ENCODE measurements at places on chromosomes 12 and 14.

DNA sequence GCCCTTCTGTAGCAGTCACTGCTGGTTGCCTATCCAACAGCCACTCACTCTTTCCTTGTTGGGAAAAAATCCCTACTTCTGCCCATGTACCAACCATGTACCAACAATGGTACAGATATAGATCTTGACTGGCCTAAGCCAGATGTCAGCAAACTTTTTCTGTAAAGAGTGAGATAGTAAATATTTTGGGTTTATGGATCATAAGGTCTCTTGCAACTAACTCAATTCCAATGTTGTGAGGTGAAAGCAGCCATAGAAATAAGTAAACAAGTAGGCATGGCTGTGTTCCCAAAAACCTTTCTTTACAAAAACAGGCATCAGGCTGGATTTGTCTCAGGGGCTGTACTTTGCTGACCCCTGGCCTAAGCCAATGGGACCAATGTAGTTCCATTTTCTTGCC is 73.5 kb downstream of the ARMH4 start:
- no peak for DNase-seq

GRCh38 chr12:66945189-66945817 is 266.4 kb upstream of the GRIP1 start:
- DNase-seq = no peak

- peak; percentile 41 for DNase-seq
These were observed 640 bp downstream of the ARMH4 start for GRCh38 chr14:58151133-58152013.

GRCh38 chr14:89899291-89899690 is 55.2 kb downstream of the EFCAB11 start:
- no peak for DNase-seq

GRCh38 chr14:20501346-20501745 is 4.0 kb upstream of the RNASE10 start:
- DNase-seq = no peak

- no peak for DNase-seq
These were observed 55.4 kb downstream of the FAR2 start for GRCh38 chr12:29204521-29204920.

GRCh38 chr12:51417826-51418225 is 6.8 kb upstream of the SLC4A8 start:
- no peak for DNase-seq

DNA sequence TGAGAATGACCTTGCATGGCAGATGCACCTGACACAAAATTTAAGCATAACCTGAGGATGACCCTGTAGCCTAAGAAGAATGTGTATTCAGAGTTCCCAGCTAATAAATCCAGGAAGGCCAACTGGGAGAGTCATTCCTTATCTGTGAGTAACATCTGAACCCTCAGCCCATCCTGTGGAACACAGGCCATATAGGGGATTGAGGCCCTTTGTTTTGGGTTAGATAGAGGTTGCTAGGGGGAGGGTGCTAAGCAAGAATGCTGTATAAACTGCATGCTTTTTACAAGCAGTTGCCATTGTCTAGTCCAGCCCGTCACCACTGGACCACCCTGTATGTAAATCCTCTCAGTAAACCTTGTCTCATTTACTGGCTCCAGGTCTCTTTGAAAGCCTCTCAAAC is 77.0 kb downstream of the BICD1 start:
- no peak for DNase-seq

DNA sequence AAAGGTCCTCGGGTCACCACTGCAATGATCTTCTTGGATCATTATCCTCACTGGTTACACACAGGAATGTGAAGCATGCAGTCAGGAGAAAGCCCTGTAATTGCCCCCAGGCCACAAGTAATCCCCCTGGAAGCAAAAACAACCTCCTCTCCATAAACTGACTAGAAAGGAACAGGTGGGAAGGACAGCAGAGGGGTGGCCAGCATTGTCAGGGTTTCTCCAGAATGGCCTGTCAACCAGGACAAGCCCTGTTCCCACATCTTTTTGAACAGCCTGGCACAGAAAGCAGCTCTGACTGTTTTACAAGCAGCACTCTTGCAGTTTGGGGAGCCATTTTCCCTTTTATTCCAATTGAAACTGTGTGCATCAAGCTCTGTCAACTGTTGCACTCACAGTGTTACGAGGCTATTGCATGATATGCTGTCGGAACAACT is 36.1 kb downstream of the TMCC3 start:
- no peak for DNase-seq

DNA sequence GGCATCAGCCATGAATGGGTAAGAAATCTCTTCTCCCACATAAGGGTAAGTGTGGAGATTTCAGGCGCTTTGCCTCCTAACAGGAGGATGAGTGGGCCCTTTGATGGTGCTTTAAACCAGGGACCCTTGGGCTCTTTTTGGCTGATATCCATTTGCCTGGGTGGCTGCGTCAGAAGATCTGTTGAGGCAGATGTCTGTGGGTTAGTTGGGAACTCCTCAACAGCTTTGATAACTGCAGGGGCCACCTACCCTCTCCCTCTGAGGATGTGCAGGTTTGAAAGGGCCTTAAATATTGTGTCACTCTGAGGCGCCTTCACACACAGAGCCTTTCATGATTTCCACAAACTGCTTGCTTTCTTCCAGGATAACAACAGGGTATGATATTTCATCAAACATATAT is 210.7 kb downstream of the PPM1H start:
- no peak for DNase-seq

DNA sequence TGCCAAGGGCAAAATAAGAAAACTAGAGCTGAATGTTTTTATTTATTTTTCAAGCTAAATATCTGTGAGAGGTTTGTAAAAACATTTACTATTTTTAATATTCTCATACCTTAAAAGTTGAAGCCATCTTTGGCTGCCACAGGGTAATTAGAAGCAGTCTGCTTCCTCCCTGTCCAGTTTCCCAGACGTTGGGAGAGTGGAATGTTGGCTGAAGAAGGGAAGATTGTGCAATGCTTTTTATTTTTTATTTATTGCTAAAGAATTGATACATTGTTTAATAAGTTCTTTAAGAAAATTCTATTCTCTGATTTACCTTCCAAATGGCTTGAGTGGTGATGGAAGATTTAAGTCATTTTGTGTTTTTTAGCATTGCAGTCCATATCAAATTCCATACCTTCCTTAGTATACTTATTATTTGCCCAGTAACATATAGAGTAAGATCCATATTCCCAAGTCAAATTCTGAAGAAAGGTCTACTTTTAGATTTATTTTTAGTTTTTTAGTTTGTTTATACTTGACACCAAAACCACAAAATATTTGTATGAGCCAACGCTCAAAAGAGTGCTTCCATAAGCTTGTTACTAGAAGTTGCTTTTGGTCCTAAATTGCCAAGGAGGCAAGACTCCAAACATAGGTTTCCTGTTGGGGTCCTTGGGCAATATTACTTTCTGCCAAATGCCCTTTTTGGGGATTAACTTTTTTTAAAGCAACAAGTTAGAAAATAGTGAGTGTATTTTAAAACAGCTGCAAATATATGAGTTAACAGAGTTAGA is 124.0 kb upstream of the CPM start:
- DNase-seq = no peak

- peak; percentile 57 for DNase-seq
These were observed 148.7 kb downstream of the SMOC1 start for GRCh38 chr14:70027785-70028428.

GRCh38 chr12:52041695-52042123 is 9.5 kb upstream of the NR4A1 start:
- DNase-seq = no peak

DNA sequence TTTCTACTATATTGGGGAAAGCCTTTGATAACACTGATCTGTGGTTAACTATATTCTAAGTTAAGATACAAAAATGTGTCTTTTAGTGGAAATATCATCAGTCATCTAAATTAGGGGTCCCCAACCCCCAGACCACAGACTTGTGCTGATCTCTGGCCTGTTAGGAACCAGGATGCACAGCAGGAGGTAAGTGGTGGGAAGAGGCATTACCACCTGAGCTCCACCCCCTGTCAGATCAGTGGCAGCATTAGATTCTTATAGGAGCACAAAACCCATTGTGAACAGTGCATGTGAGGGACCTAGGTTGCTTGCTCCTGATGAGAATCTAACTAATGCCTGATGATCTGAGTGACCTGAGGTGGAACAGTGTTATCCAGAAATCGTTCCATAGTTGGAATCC is 28.3 kb upstream of the LIN7A start:
- DNase-seq = no peak

GRCh38 chr12:1529228-1529861 is 65.0 kb downstream of the FBXL14 start:
- DNase-seq = no peak

GRCh38 chr14:85531587-85532373 is 1.8 kb downstream of the FLRT2 start:
- no peak for DNase-seq

DNA sequence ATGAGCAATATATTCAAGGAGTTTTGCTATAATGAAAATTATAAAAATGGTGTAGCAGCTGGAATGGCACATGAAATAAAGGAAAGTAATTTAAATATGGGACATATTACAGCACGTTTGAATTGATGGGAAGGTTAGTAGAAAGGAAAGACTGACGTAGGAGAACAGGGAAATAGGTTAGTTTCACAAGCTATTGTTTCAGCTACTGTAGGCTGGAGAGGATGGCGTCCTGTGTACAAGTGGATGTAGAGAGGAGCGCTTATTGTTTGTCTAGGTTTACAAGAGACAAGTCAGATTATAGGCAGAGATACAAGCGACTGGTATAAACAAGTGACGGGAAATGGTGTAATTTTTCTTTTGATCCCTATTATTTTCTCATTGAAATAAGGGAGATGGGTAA is 431.2 kb upstream of the PDE3A start:
- DNase-seq = no peak

GRCh38 chr14:69753860-69754259 is 13.1 kb upstream of the SRSF5 start:
- DNase-seq = no peak

GRCh38 chr12:66152732-66153131 is 17.1 kb downstream of the TMBIM4 start:
- no peak for DNase-seq

DNA sequence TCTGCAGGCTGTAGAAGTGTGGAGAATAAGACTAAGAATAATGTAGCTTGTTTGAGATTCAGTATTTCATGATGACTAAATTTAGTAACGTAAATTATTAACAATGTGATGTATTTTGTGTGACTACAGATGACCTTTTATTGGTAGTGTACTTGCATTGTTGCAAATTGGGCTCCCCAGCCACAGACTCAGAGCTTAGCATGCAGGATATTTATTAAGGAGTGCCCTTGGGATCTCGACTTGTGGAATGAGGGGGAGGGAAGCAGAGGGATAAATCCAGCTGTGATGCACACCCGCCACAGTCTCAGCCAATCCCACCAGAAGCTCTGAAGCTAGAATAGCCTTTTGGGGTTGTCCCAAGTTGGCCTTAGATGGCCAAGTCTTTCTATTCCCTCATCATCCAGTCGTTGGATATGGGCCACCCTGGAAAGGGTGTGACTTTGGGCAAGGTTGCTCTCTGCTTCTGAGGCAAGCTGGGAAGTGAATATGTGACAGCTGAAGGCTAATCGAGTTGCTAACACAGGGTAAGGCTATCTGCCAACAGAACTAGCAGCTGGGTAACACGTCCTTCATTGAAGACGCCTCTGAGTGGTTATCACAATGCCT is 42.1 kb upstream of the USP44 start:
- DNase-seq = no peak

DNA sequence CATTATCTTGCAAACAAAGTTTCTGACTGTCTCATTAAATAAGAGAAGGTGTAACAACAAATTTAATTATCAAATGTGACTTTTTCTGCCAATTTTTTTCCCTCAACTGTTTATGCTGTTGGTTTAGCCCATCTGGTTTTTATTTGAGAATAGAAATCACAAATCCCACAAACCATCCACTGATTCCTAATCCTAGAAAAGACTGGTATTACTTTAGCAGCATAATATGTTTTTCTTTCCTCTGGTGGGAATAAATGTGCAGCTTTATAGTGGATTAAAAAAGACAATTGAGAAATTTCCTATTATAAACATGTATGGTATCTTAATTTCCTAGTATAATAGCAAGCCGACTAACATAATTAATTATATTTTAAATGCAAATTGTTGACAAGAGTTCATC is 257.9 kb upstream of the FOXN3 start:
- no peak for DNase-seq

DNA sequence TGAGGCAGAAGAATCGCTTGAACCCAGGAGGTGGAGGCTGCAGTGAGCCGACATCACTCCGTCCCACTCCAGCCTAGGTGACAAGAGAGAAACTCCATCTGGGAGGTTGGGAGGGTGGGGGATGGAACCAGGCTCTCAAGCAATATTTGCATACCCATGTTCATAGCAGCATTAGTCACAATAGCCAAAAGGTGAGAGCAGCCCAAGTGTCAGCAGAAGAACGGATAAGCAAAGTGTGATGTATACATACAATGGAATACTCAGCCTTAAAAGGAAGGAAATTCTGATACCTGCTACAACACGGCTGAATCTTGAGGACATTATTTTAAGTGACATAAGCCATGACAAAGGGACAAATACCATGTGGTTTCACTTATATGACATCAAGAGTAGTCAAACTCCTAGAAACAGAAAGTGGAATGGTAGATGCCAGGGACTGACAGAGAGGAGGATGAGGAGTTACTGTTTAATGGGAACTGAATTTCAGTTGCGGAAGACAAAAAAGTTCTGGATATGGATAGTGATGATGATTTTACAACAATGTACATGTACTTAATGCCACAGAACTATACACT is 11.6 kb downstream of the DAD1 start:
- no peak for DNase-seq

DNA sequence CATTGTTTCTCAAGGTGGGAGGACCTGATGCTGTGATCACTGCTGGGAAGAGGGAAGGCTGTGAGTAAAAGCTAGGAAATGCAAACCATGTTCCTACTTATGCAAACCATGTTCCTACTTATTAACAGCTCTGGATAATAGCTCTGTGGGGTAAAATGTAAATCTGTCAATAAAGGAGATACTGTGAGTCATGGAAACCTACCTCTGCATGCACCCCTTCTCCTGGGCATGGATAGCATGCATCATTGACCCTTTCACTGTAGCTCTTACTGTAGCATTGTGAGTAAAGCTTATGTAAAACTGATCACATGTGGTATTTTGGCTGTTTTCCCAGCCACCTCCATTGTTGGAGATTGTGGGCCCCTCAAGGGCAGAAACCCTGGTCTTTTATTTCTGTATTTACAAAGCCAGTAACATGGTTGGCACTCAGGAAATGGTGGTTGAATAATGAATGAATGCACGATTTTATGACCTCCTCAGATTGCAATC is 253.7 kb downstream of the GRIN2B start:
- DNase-seq = no peak

DNA sequence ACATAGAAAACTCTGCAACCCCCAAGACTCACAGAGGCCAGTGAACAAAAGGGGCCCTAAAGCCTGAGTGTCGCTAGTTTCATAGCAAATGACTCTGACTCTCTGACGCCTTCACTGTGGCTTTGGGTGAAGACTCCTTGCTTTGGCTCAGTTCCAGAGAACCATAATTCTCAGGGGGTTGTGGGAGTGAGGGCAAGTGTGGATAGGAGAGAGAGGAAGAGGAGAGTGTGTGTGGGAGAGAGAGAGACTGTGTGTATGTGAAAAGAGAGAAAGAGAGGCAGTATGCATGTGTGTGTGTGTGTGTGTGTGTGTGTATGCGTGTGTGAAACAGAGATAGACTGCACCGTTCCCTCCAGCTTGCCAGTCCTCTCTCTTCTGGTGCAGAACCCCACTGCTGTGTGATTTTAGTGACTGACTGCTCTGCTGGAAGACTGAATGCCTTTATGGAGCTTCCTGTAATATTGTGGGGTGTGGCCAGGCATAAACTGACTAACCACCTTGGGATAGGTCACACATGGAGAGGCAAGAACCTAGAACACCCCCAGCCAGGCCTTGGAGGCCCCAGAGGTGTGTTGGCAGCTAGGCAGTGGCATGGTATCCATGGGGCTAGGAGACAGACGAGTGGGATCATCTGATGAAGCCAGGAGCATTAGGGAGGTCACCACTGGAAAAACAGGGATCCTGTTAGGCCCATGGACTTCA is 45.9 kb upstream of the STXBP6 start:
- no peak for DNase-seq

Data from C1 segment of cervical spinal cord (tissue), 14 donors.